ENCODE measurements at places on chromosomes 6 and 20.

GRCh38 chr6:75791881-75792280 is 42.8 kb downstream of the MYO6 start:
- DNase-seq = no peak

- DNase-seq = no peak
Measured at GRCh38 chr20:5689463-5689862, 60.7 kb upstream of the SHLD1 start.

DNA sequence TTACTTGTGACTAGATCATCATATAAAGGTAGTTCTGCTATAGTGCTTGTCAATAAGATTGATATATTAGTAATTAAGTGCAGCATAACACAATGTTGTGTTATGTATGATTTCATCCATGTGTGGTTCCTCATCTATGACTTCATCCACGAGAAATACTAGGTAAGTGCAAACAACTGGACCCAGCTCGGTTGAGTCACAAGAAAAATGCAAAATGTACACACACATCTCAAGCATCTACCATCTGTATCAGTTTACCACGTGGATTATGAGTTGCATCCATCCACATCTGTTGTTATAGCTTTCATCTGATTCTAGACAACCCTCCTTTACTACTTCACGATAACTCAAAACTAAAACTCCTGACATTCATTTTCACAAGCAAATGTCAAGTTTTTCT is 517.0 kb upstream of the CITED2 start:
- DNase-seq = no peak

DNA sequence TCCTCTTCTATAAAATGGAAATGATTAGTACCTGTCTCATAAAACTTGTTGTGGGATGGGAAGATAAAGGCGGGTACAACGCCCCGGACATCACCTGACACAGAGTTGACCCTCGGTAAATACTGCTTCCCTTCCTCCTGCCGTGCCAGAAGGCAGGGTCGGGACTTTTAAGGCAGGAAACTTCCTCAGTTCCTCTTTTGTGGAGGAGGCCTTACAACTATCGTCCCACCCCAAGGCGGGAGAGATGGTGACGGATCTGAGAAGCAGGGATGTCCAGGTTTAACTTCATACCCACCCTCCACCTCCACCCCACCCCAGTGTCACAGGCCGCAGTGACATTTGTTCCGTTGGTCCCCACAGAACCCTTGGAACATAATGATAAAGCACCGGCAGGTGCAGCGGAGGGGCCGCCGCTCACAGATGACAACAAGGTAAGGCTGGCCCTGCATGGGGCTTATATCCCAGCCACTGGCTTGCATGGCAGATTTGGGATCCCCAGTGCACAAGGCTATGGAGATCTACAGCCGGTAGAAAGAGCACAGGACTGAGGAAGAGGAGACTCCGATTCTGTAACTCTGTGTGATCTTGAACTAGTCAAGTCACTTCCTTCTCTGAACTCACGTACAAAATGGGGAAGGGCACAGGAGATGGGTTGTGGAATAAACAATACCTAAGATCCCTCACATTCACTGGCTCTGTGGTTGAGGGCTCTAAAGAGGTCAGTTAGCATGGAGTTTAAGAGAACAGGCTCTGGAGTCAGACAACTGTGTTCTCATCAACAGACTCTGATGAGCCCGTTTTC is 764 bp downstream of the DNTTIP1 start:
- DNase-seq = no peak

DNA sequence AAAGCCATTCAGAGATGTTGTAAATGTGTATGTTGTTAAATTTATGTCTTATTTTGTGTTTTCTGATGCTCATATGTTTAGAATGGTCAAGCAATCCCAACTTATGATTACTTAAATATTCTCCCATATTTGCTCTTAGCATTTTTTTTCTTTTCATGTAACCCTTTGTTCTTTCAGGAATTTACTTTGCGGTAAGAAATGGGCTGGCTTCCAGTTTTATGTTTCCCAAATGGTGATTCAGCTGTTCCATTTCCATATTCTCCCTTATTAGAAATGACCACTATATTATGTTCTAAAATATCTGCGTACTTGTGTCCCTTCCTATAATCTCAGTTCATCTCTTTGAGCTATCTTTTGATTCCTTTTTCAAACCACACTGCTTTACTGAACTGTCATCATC is 113.7 kb downstream of the CDH26 start:
- no peak for DNase-seq

- DNase-seq = no peak
Measured at GRCh38 chr20:38387953-38388352, 41.7 kb downstream of the LBP start.

DNA sequence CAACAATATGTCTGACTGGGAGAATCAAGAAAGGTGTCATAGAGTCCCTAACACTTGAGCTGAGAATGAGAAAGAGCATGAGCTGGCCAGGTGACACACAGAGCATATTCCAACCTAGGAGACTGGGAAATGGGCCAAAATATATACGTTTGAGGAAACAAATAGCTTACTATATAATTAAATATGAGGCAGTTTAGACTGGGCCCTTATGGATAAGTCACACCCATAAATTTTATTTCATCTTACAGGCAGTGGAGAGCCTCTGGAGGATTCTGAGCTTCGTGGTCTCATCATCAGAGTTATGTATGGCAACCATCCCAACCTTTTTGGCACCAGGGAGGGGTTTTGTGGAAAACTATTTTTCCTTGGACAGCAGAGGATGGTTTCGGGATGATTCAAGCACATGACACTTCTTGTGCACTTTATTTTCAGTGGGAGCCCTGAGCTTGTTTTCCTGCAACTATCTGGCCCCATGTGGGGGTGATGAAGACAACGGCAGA is 12.9 kb upstream of the NQO2 start:
- DNase-seq = no peak

DNA sequence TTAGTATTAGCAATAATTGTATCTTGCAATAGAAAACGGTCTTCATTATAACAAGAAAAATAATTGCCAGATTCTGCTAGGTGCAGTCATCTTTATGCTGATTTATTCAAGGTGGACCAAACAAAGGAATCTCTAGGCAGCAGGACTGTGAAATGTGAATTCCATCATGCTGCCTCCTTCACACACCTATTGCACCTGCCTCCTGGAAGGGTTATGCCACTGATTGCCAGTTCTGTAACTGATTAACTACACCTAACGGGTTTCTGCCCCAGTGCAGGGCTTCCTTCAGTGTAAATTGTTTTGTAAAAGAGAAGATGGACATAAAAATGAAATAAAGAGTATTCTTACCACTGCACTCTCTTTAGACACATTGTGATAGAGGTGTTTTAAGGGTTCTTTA is 96.1 kb downstream of the FOXO3 start:
- no peak for DNase-seq

DNA sequence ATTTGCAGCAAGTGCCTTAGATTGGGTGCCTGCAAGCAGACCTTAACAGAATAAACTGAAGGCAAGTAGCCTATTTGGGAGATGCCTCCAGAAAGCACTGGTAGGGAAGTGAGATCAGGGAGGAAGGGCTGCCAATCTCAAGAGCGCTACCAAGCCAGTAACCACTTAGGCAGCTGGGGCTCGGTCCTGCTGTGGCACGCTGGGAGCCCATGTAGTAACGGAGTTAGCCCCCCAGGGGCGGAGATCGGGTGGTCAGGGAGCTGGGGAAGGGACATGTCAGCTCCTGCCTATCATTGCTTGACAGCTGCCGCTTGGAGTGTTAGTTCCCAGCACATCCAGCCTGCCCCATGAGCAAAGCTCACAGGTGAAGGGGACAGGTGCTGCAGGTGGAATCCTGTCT is 127.0 kb downstream of the CEBPB start:
- DNase-seq = no peak

DNA sequence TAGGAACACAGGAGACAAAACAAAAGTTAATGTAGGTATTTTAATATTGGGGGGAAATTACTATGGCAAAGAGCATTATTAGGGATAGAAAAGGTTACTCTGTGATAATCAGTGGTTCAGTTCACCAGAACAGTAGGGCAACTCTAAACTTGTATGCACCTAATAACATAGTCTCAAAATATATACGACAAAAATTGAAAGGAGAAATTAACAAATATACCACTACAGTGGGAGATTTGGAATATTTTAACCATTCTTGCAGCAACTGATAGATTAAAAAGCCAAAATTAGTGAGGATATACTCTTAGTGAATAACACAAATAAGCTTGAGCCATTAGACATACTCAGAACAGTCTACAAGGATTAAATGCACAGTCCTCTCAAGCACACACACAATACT is 11.0 kb downstream of the ARMC12 start:
- DNase-seq = no peak

GRCh38 chr6:45386501-45386900 is 8.8 kb upstream of the SUPT3H start:
- DNase-seq = no peak

GRCh38 chr20:49724408-49725223 is 10.9 kb upstream of the B4GALT5 start:
- DNase-seq = no peak

- no peak for DNase-seq
Measured at GRCh38 chr20:41139227-41140093, 2.1 kb downstream of the PLCG1 start.

GRCh38 chr20:20223981-20224380 is 143.9 kb upstream of the INSM1 start:
- no peak for DNase-seq

DNA sequence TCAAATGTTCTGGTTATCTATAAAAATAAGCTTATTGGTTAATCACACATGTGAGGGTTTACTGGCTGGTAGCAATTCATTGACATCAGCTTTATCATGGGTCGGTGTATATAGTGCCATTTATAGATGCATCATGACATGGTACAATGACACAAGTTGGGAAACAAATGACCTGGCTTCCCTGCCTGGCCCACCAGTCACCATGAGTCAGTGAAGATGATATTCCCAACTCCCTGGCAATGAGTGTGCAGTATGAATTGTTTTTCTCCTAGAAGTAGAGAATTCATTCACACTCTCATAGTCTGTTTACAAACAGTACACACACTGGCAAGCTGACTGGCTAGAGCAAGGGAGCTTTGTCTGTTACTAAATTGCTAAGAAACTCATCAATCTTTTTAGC is 37.2 kb upstream of the CALHM6 start:
- DNase-seq = no peak

- no peak for DNase-seq
Measured at GRCh38 chr6:170098428-170099170, 192.3 kb downstream of the DLL1 start.

DNA sequence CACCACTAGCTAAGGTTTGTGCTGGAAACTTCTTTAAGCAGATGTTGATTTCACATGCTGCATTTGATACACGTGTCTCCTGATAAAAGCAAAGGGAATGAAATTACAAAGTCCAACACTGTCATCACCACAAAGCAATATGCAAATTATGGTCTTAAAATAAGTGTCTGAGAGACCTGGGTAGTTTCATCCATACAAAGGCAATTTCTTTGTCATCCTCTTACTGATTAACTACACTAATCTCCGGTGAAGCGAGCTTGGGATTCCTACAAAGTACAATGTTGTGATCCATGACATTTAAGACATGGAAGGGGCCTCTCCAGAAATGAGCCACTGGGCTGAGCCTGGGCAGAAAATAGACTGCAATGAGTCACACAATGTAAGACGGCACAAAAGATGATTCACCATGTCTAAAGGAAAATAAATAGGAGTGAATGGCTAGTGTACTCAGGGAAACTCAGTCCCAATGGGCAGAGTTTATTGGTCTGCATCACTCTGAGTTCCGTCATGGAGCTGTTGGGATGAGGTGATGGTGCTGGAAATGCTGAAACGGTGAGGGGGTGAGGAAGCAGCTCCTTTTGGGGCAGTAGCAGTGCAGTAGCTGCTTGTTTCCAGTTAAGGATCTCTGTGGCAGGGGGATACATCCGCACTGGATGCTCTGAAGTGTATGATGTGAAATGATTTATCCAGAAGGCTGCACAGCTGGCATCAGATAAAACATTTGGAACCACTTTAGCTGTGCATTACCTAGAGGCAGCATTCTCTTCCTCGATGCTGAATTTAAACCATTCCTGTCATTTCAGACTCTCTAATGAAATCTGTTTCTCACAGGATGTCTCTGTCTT is 103.3 kb downstream of the IBTK start:
- no peak for DNase-seq

DNA sequence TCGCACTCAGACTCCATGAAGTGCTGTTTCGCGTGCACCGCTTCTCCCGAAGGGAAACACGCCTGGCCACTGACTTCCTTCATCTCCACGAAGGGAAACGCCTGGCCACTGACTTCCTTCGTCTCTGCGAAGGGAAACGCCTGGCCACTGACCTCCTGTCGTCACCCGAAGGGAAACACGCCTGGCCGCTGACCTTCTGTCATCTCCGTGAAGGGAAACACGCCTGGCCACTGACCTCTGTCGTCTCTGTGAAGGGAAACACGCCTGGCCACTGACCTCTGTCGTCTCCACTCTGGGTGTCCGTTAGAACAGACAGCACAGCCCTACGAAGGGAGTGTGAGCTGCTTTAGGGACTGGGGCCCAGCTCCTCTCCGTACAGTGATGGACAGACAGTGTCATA is 17.1 kb upstream of the ADRM1 start:
- no peak for DNase-seq
